ENCODE measurements at places on chromosomes 16 and 17. TPM values are rescaled to one million over a fixed set of nuclear protein-coding genes. Genes with fewer than 3 reads are reported as not detected.

CD79B gene
- total RNA-seq: 26.0 TPM

CA10 gene
- total RNA-seq: 0.10 TPM

TCAP gene
- total RNA-seq: 1.0 TPM

CACNG1 gene
- total RNA-seq: not detected

EPX gene
- under 0.01 TPM for total RNA-seq

MFAP4 gene
- total RNA-seq: not detected

ZNF287 gene
- total RNA-seq: 3.3 TPM

KRT39 gene
- not detected for total RNA-seq

CACNG5 gene
- total RNA-seq: not detected

ABCA10 gene
- 1.0 TPM for total RNA-seq

CLEC19A gene
- total RNA-seq: not detected

LLGL2 gene
- 13.2 TPM for total RNA-seq

CSNK1D gene
- total RNA-seq: 89.3 TPM

PLA2G10 gene
- total RNA-seq: not detected
